ENCODE measurements at places on chromosomes 12 and 14. TPM values are rescaled to one million over a fixed set of nuclear protein-coding genes. Genes with fewer than 3 reads are reported as not detected.
A peak's percentile ranks its signal among the peaks of the same experiment; 100 is the strongest.

GRCh38 chr12:94872671-94872970 lies 130.9 kb downstream of the NDUFA12 start:
- H3K4me1 ChIP-seq = peaks cover 42% of the 10 kb centered on the region
- no peak for DNase-seq
- no peaks in the 10 kb centered on the region for H3K36me3 ChIP-seq
- no peak overlapping the region for H3K27ac ChIP-seq
- H3K4me3 ChIP-seq = peak overlapping the region; percentile 73

TMEM229B gene
- 3.3 TPM for total RNA-seq

- H3K4me1 ChIP-seq = no peaks in the 10 kb centered on the region
- H3K4me3 ChIP-seq = no peak overlapping the region
- no peak overlapping the region for H3K27ac ChIP-seq
- DNase-seq = no peak
Measured at GRCh38 chr14:84688297-84689025, 841.5 kb upstream of the FLRT2 start.

AGAP2 gene
- total RNA-seq = 17.5 TPM

DNA sequence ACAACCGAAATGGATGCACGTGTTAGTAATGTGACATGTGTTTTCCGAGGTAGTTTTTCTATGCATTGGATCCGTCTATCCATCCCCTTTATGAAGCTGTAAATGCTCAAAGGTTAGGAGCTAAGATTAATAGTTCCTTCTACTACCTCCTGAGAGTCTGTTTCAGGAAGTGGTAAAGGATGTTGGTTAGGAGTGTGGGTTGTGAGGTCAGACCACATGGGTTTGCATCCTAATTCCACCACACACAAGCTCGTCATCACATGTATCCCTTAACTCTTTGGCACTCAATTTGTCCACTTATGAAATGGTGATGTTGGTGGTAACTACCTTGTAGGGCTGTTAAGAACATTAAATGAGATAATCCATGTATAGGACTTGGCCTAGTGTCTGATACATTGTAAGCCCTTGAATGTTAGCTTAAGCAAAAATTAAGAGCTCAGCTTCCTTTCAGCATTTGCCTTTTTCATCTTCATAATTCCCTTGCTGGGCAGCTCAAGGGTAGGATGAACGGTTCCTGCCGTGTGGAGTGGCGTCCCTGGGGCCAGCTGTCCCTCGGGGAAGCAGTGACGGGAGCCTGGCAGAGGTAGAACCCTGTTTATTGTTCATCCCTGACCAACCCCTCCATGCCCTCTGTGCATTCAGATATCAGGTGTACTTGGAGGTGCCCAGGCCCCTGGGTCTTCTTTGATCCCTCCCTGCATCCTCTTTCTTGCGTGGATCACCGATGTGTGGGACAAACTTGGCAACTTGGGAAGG lies 52.3 kb downstream of the TSPAN9 start:
- peaks cover 43% of the 10 kb centered on the region for H3K27me3 ChIP-seq
- H3K4me1 ChIP-seq = peaks cover 17% of the 10 kb centered on the region
- no peak for DNase-seq
- no peaks in the 10 kb centered on the region for H3K36me3 ChIP-seq
- H3K4me3 ChIP-seq = no peak overlapping the region
- no peak overlapping the region for H3K27ac ChIP-seq

SLC25A47 gene
- total RNA-seq = not detected

DNA sequence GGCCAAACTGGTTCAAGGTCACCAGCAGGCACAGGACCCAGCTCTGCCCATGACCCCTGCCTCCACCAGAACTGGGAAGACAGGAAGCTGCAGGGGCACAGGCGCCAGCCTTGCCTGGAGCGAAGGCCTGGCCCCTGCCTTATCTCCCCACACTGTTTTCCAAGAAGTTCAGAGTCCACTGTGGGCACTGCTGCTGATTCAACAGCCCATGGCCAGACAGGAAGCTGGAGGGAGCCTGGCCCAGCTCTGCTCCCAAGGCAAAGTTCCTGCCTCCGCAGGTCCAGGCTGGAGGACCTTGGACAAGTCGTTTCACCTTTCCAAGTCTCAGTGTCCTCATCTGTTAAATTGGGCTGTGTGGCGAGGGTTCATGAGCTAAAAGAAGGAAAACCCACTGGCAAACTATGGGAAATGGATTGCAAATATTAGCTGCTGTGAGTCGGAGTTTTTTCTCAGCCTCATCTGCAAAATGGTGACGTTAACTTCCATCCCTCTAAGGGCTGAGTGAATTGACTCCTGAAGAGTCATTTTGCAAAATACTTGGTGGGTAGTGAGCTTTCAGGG lies 1.2 kb downstream of the PHETA1 start:
- no peak overlapping the region for H3K27ac ChIP-seq
- peak overlapping the region; percentile 85 for H3K4me3 ChIP-seq
- H3K4me1 ChIP-seq = peaks cover 35% of the 10 kb centered on the region
- H3K36me3 ChIP-seq = peaks cover 15% of the 10 kb centered on the region
- no peaks in the 10 kb centered on the region for H3K27me3 ChIP-seq

DNA sequence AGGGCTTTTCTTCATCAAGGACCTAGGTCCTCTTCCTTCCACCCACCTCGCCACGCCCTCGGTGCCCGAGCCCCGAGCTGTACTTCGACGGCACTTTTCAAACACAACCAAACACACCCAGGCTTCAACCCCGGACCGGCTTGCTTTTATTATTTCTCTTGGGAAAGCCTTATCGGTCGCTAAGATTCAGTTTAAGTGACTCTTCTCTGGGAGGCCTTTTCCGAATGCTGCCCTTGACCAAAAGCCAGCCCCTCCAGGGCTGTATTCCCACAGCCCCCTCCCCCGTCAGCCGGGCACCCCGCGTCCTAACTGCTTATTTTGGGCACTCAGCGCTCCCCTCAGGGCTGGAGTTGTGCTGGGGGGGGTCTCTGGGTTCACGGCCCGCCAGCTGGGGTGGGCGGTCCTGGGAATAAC lies 644 bp upstream of the PPP4R4 start:
- peaks cover 15% of the 10 kb centered on the region for H3K4me1 ChIP-seq
- no peak for DNase-seq
- H3K27me3 ChIP-seq = peaks cover 40% of the 10 kb centered on the region
- H3K4me3 ChIP-seq = peak overlapping the region; percentile 81

DNA sequence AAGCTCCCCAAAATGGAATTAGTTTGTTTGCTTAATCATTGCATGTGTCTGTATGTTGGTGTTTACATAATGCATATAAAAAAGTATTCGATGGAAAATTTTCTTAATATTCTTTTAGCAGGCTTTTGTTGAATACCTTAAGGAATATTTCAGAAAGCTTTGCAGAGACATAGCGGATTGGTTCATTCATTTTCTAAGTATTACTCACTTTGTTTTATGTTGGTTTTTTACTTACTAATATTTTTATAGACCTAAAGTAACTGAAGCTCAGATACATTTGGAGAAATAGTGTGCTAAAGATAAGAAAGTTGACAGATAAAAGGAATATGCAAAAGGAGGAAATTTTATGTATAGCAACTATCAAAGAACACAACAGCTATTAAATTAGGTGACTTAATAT lies 191.0 kb downstream of the ERC1 start:
- DNase-seq = no peak
- H3K4me1 ChIP-seq = peaks cover 6% of the 10 kb centered on the region
- H3K36me3 ChIP-seq = peaks cover 45% of the 10 kb centered on the region
- H3K4me3 ChIP-seq = no peak overlapping the region

GRCh38 chr14:23536494-23536893 lies 15.1 kb downstream of the ZFHX2 start:
- DNase-seq = no peak
- no peaks in the 10 kb centered on the region for H3K4me1 ChIP-seq
- H3K27ac ChIP-seq = no peak overlapping the region
- H3K27me3 ChIP-seq = peaks cover 2% of the 10 kb centered on the region
- H3K4me3 ChIP-seq = no peak overlapping the region
- H3K36me3 ChIP-seq = no peaks in the 10 kb centered on the region

- H3K4me1 ChIP-seq = peaks cover 13% of the 10 kb centered on the region
- DNase-seq = no peak
- no peaks in the 10 kb centered on the region for H3K27me3 ChIP-seq
- no peak overlapping the region for H3K4me3 ChIP-seq
- H3K36me3 ChIP-seq = peaks cover 54% of the 10 kb centered on the region
Measured at GRCh38 chr14:105049753-105050550, 15.3 kb downstream of the GPR132 start.

GRCh38 chr14:62144863-62145262 lies 382.6 kb downstream of the SNAPC1 start:
- H3K36me3 ChIP-seq = no peaks in the 10 kb centered on the region
- peaks cover 23% of the 10 kb centered on the region for H3K27me3 ChIP-seq
- no peak overlapping the region for H3K27ac ChIP-seq
- DNase-seq = no peak
- no peaks in the 10 kb centered on the region for H3K4me1 ChIP-seq

- no peaks in the 10 kb centered on the region for H3K27me3 ChIP-seq
- H3K4me3 ChIP-seq = no peak overlapping the region
- H3K4me1 ChIP-seq = no peaks in the 10 kb centered on the region
- no peak overlapping the region for H3K27ac ChIP-seq
- peaks cover 2% of the 10 kb centered on the region for H3K36me3 ChIP-seq
Measured at GRCh38 chr12:27474344-27474743, 27.8 kb downstream of the SMCO2 start.

- H3K36me3 ChIP-seq = peaks cover 54% of the 10 kb centered on the region
- H3K4me1 ChIP-seq = peaks cover 63% of the 10 kb centered on the region
- H3K27me3 ChIP-seq = no peaks in the 10 kb centered on the region
- H3K4me3 ChIP-seq = peak overlapping the region; percentile 98
- peak overlapping the region; percentile 97 for H3K27ac ChIP-seq
Measured at GRCh38 chr12:12719496-12719895, 2.3 kb downstream of the CDKN1B start.

GRCh38 chr12:120703311-120703942 lies 6.8 kb upstream of the UNC119B start:
- peaks cover 49% of the 10 kb centered on the region for H3K36me3 ChIP-seq
- peaks cover 7% of the 10 kb centered on the region for H3K4me1 ChIP-seq
- DNase-seq = no peak
- no peaks in the 10 kb centered on the region for H3K27me3 ChIP-seq
- H3K27ac ChIP-seq = no peak overlapping the region

ASCL1 gene
- total RNA-seq = not detected

PTPN6 gene
- total RNA-seq = 371 TPM

GRCh38 chr12:46933947-46934346 lies 108.2 kb upstream of the SLC38A4 start:
- H3K27me3 ChIP-seq = peaks cover 17% of the 10 kb centered on the region
- H3K4me3 ChIP-seq = no peak overlapping the region
- DNase-seq = no peak
- H3K36me3 ChIP-seq = no peaks in the 10 kb centered on the region

DNA sequence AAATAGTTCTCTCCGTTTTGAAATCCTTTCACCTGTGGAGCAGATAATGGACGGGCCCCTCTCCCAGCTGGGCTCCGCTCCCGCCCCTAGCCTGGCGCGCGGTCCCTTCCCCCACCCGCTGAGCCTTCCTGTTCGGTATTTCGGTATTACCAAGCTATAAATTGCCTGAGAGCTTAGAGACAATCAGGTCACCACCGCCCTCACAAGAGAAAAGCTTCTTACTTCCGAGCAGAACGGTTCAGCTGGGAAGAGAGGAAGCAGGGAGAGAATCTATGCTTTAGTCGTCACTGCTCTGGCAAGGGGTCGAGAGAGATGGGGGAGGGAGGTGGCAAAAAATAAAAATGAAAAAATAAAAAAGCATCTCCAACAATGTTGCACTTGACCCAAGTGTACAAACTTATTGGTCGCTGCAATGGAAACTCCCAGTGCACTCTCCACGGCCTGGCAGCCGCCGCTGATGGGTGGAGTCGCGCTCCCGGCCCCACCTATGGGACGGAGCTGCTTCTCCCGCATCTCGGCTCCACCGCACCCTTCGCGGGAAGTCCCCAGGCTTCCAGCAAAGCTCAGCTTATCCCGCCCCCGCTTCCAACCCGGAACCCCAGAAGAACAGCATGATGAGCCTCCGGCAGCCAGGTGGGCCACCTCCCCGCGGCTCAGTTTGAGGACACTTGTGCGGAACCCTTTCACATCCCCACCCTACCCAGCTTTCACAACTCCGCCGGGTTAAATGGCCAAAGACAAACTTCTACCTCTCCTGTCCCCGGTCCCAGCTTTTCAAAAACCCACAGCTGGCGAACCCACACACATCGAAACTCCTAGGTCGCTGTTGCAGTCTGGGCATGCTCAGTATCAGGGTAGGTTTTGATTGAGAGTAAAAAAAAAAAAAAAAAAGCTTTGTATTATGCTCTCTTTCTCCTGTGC lies 832 bp upstream of the SYT1 start:
- peaks cover 23% of the 10 kb centered on the region for H3K4me1 ChIP-seq
- peaks cover 12% of the 10 kb centered on the region for H3K27me3 ChIP-seq
- H3K36me3 ChIP-seq = peaks cover 3% of the 10 kb centered on the region

PTPRO gene
- 20.0 TPM for total RNA-seq

GRCh38 chr12:132414634-132415326 lies 75.2 kb upstream of the FBRSL1 start:
- no peaks in the 10 kb centered on the region for H3K36me3 ChIP-seq
- H3K27ac ChIP-seq = no peak overlapping the region
- DNase-seq = peak; percentile 68
- H3K27me3 ChIP-seq = no peaks in the 10 kb centered on the region
- peaks cover 9% of the 10 kb centered on the region for H3K4me1 ChIP-seq

OR11G2 gene
- total RNA-seq = not detected

GRCh38 chr14:81261176-81261575 lies 40.4 kb upstream of the GTF2A1 start:
- no peak overlapping the region for H3K4me3 ChIP-seq
- H3K36me3 ChIP-seq = no peaks in the 10 kb centered on the region
- no peak overlapping the region for H3K27ac ChIP-seq
- peaks cover 11% of the 10 kb centered on the region for H3K4me1 ChIP-seq
- DNase-seq = no peak

- H3K4me1 ChIP-seq = peaks cover 63% of the 10 kb centered on the region
- H3K27ac ChIP-seq = peak overlapping the region; percentile 82
- DNase-seq = no peak
- peak overlapping the region; percentile 33 for H3K4me3 ChIP-seq
- no peaks in the 10 kb centered on the region for H3K36me3 ChIP-seq
- no peaks in the 10 kb centered on the region for H3K27me3 ChIP-seq
Measured at GRCh38 chr12:47741340-47741703, 16.0 kb upstream of the ENDOU start.

DNA sequence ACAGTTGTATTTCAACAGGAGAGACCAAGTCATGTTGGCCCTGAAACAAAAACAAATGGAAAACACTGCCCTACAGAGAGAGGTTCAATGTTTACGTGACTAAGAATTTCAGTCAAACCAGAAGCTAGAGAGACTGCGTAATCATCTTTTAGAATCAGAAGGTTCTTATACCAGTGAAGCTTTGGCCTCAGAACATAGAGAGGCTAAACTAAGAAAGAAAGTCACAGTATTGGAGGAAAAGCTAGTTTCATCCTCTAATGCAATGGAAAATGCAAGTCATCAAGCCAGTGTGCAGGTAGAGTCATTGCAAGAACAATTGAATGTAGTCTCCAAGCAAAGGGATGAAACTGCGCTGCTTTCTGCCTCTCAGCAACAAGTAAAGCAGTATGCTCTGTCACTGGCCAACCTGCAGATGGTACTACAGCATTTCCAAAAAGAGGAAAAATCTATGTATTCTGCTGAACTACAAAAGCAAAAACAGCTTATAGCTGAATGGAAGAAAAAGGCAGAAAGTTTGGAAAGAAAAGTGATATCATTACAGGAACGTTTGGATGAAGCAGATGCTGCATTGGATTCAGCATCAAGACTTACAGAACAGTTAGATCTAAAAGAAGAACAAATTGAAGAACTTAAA lies 32.5 kb upstream of the NUAK1 start:
- no peaks in the 10 kb centered on the region for H3K4me1 ChIP-seq
- H3K36me3 ChIP-seq = no peaks in the 10 kb centered on the region
- H3K27ac ChIP-seq = no peak overlapping the region
- no peak overlapping the region for H3K4me3 ChIP-seq
- peaks cover 10% of the 10 kb centered on the region for H3K27me3 ChIP-seq

All from activated B cell treated with CpG ODN at 0.5 μM for 24 hours (primary cell).